Lower lobe of right lung (tissue), 2 donors: ENCODE measurements at places on chromosomes 2 and 18.

DNA sequence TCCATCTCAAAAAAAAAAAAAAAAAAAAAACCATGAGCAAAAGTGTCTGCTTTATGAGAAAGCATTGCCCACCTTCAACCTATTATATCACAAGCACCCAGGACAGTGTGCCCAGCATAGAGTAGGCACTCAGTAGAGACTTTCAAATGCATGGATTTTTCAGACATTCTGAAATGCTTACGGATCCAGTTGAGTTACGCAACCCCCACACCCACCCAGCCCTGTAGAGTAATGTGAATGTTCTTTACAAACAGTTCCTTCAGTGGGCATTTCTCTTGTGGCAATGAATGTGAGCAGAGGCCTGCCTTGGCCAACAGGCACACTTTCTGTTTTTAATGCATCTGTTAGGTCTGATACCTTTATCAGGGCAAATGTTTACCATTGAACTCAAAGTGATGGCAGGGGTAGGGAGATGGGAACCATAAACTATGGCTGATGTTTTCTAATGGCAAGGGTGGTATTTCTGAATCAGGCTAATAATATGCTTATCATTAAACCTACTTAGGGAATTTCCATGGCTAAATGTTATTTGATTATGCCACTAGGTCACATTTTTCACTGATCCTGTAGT is 65.0 kb upstream of the RPL31 start:
- H3K27me3 ChIP-seq = no peaks in the 10 kb centered on the region
- H3K27ac ChIP-seq = no peak overlapping the region
- no peak overlapping the region for H3K4me3 ChIP-seq
- no peak for DNase-seq

DNA sequence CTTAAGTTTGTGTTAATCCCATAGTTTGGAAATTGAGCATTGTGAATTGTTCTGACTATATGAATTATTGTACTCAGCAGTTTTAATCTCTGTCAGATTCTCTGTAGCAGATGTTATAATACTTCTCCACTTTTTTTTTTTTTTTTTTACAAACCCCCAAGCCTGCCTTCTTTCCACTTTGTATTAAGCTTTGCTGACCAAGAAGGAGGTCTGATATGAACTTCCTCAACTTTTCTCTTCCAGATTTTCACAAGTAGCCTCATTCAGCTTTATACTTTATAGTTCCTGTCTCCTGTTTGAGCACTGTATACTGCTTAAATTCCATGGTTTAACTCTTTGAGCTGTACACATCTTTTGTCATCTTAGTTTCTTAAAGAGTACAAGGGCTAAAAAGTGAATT is 105.0 kb downstream of the HAUS1 start:
- H3K36me3 ChIP-seq = no peaks in the 10 kb centered on the region
- H3K27me3 ChIP-seq = no peaks in the 10 kb centered on the region
- H3K4me3 ChIP-seq = no peak overlapping the region
- H3K4me1 ChIP-seq = peaks cover 14% of the 10 kb centered on the region
- H3K27ac ChIP-seq = no peak overlapping the region

DNA sequence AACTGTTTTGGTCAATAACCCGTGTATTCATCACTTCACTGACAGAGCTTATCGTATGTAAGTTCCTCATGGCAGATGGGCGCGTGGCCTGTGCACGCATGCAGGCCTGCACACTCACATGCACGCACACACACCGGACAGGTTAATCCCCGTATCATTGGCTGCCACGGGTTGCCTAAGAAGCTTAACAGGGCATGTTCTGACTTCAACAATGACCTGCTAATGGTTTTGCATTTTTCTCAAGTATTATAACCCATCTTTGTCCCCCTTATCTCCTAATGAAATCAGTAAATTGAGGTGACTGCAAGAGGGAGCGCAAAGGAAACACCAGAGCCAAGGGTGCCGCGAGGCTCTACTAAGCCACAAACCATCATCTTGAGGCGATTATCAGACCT is 399.0 kb upstream of the ID2 start:
- H3K36me3 ChIP-seq = no peaks in the 10 kb centered on the region
- peaks cover 4% of the 10 kb centered on the region for H3K27me3 ChIP-seq
- no peak overlapping the region for H3K27ac ChIP-seq
- H3K4me1 ChIP-seq = no peaks in the 10 kb centered on the region

GRCh38 chr2:218516614-218517013 is 51.5 kb downstream of the USP37 start:
- no peak for DNase-seq
- H3K36me3 ChIP-seq = peaks cover 4% of the 10 kb centered on the region
- no peaks in the 10 kb centered on the region for H3K4me1 ChIP-seq
- no peak overlapping the region for H3K4me3 ChIP-seq
